Effector memory CD4-positive, alpha-beta T cell (primary cell): ENCODE measurements at places on chromosomes 6 and 20.

DNA sequence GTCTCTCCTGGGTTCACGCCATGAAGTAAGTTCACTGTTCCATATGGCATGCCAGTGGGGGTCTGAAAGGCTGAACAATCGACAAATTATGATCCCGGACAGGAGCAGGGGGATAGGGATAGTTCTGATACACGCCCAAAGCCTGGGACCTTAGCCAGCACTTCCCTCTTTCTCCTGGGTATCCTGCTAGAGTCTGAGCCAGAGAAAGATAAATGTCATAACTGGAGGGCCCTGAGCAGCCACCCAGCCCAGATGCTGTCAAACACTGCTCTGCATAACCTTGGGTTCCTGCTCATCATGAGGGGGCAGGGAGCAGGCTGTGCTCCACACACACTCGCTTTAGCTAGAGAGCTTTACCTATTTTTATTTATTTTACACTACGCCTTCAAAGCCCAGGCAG lies 12.3 kb downstream of the EDEM2 start:
- no peak for DNase-seq

DNA sequence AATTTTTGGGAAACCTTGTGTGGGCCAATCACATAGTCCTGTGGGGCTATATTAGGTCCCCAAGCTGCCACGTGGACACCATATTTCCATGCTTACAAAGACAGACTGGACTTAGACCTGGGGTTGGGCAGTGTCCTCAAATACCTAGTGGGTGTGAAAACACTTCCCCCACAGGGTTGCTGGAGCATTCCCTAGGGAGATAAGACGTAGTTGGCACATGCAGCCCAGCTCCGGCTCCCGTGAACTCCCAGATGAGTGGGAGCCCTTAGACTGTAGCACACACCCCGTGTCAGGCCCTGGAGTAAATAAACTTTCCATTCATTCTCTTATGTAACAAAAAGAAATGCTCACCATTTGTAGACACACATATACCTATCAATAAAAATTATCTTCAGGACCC lies 14.2 kb downstream of the KCNG1 start:
- DNase-seq = no peak

DNA sequence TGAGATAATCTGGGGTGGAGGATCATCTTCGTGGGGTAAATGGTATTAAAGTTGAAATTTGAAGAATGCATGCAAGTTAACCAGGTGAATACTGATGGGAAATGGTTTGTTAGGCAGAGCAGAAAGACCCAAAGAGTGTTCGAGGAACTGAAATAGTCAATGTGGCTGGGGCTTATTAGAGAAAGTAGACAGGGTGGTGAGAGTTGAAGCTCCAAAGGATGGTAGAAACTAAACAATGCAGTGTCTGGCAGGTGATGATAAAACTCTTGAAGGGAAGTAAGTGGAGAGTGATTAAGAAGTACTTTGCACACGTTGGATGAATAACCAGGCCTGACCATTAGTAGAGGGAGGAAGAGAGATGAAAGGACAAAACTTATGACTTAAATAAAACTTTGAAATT lies 39.8 kb upstream of the CENPW start:
- no peak for DNase-seq

DNA sequence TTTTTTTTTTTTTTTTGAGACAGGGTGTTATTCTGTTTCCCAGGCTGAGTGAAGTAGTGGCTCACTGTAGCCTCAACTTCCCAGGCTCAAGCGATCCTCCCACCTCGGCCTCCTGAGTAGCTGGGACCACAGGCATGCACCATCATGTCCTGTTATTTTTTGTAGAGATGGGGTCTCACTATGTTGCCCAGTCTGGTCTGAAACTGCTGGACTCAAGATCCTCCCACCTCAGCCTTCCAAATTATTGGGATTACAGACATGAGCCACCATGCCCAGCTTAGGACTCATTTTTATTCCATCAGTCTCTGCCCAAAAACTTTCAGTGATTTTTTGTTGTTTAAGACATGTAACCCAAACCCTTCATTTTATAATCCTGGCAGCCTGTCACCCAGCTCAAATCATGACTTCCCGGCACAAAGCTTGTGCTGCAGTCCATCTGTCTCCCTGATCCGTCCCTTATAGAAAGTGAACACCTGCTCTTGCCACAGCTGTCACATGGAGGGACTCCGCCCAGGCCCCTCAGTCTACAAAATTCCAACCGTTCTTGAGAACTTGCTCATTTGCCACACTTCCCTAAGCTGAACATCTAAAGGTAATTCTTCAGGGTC lies 183.9 kb upstream of the JARID2 start:
- no peak for DNase-seq

GRCh38 chr6:4435981-4436445 lies 300.6 kb upstream of the ECI2 start:
- DNase-seq = no peak

GRCh38 chr6:80508885-80509630 lies 402.6 kb downstream of the BCKDHB start:
- DNase-seq = no peak

- no peak for DNase-seq
These were observed 81.3 kb upstream of the NT5E start for GRCh38 chr6:85368631-85369030.

GRCh38 chr20:5364136-5364821 lies 47.5 kb upstream of the PROKR2 start:
- no peak for DNase-seq

GRCh38 chr6:91281901-91282300 lies 695.0 kb upstream of the MAP3K7 start:
- DNase-seq = no peak

DNA sequence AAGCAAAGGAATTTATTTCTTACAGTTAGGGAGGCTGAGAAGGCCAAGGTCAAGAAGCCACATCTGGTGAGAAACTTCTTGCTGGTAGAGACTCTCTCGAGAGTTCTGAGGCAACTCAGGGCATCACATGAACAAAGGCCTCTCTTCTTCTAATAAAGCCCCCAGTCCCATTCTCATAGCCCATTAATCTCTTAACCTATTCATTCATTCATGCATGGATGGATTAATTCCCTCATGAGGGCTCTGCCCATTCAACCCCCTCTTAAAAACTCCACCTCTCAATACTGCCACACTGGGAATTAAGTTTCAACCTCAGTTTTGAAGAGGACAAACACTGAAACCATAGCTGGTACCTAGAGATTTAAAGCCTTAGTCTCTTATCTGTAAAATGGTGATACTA lies 217.9 kb upstream of the SPTLC3 start:
- no peak for DNase-seq

- no peak for DNase-seq
These were observed 532.6 kb upstream of the JARID2 start for GRCh38 chr6:14713008-14713960.

- no peak for DNase-seq
These were observed 86.7 kb downstream of the GRM4 start for GRCh38 chr6:34059136-34059731.

DNA sequence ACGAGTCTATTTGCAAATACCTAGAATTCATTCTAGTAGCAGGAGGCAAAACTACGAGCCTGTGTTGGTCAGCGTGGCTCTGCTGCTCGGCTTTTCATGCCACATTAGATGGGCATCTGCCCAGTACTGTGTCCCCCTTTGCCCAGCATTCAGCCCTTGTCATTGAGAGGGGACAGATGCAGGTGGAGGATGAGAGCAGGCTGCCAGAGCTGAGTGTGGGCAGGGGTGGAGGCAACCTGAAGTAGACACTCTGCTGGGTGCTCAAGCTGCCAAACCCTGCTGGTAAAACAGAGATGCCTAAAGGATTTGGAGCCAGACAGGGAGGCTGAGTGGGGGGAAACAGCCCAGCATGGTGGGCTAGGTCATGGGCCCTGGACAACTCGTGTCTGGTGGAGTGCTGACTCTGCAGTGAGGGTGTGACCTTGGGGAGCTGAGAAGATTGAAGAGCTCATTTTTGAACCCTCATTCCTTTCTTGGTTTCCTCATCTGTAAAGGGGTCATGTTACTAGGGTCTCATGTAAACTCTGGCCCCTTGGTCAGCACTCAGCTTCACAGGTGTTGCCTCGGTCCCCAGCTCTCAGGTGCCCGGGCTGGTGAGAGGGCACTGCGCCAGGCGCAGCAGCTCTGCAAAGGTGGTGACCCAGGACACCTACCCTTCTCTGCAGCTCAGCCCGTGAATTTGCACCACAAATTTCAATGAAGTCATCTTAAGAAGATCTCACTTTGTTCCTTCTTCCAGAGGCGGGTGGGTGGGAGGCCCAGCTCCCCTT lies 64.2 kb upstream of the BHLHE23 start:
- DNase-seq = no peak

DNA sequence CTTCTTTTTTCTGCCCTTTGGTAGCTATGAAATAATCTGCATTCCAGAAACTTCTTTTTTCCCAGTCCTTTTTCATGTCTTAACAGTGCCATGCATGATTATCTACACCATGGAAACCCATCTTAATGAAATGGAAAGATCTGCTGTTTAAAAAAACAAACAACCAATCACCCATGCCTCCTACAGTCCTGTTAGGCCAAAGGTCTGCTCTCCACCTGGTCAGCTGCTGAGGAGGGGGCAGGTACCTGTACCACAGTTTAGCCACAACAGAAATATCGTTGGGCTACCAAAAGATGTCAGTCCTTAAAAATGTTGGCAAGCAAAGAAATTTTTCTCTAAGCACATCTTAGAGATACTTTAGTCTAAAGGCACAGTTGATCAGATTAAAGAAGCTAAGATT lies 112.6 kb downstream of the SLC16A10 start:
- DNase-seq = no peak

GRCh38 chr20:41476013-41476441 lies 109.4 kb upstream of the EMILIN3 start:
- no peak for DNase-seq

DNA sequence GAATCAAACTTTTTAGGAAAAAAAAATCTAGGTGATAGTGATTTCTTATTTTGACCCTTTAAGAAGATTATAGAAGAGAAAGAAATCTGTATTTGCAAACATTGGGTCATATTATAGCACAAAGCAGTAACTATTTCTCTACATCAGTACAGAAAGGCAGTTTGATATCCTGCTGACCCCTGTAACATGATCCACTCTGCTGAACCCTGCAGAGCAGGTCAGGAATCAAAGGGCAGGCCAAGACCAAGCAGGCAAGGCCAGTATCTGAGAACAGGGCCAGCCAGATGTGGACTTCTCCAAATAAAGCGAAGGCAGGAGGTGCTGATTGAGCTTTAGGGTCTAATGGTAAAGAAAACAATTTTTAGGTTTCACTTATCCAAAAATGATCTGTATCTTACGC lies 239.4 kb downstream of the PTPRK start:
- no peak for DNase-seq

GRCh38 chr6:88211446-88211845 lies 45.3 kb upstream of the CNR1 start:
- no peak for DNase-seq

DNA sequence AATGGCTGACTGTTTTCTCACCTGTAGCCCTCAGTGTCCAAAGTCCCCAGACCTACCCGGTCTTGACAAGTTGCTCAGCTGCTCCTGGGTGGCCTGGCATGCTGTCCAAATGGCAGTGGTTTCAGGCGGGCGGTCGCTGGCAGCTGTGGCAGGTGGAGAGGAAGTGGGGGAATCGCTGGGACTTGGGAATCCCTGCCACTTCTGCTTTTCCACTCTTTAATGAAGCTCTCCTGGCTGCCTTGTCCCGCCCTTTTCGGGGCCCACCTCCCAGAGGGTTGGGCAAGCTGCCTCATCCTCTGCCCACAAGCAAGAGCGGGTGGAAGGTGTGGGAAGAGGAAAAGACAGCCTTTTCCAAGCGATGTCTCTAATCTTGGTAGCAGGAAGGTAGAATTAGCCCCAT lies at the start of gene OCSTAMP:
Gene OCSTAMP (minus strand): TSS at position 194 of the 400 bp plus-strand sequence. CDS start 94 bp downstream, at position 100.
- DNase-seq = no peak
